ENCODE measurements at places on chromosomes 12 and 14. TPM values are rescaled to one million over a fixed set of nuclear protein-coding genes. Genes with fewer than 3 reads are reported as not detected.

DNA sequence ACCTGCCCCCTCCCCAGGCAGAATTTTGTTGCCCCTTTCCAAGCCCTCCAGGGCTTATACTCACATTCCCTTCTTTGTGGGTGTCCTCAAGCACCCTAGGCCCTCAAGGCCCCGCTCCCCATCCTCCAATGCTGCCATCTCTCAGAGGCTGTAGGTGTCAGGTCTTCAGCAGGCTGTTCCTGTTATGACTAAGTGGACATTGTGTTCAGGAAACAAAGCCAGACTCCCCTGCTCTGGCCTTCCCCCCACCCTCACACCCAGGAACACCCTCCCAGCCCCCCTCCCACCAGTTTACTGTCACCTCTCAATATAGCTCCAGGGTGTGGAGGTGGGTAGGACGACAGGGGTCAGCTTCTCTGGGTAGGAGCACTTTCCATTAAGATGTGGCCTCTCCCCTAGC is 1.4 kb upstream of the MYH6 start:
- no peak for DNase-seq

DNA sequence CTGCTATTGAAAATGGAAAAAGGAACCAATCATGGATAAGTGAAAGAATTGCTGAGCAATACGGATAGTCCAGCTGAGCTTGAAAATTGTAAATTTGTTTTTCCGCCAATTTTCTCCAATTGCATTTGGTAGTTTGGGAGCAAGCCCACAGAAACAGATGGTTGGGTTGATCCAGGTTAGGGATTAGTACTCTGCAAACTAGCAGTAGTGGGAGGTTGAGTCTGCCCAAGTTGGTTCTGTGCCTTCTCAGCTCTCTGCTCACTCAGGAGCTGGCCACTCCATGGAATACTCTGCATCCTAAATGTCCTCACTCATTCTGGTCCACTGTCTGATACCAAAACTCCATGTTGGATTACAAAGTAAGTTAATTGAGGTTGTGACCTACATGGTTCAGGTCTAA is 361.1 kb upstream of the ATP2B1 start:
- DNase-seq: no peak

The APOF gene
- not detected for total RNA-seq

DNA sequence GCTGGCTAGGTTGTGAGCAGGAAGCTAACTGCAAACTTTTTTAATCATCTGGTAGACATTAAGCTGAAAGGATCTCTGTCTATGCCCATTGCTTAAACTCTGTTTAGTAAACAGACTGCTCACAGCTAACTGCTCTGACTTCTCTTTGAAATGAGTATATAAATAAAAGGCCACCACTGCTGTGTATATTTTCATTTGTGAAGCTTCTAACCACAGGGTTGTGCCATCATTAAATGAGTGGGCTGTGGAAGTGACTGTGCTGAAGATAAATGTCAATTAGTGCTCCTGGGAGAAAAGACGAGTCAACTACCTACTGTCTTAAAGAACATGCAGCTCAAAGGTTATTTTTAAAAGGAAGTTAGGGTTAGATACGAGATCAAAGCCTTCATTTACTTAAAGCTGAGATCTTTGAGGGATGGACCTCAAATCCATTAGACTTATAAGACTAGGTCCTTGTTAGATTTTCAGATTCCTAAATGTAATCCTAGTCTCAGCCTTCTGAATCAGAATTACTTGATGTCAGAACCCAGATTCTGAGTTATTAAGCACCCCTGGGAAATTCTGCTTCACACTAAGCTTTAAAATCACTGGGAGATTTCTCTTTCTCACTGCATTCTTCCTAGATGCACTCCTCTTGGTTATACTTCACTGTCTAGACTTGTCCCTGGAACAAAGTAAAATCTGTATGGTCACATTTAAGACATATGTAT is 213.1 kb upstream of the FLRT2 start:
- no peak for DNase-seq

DNA sequence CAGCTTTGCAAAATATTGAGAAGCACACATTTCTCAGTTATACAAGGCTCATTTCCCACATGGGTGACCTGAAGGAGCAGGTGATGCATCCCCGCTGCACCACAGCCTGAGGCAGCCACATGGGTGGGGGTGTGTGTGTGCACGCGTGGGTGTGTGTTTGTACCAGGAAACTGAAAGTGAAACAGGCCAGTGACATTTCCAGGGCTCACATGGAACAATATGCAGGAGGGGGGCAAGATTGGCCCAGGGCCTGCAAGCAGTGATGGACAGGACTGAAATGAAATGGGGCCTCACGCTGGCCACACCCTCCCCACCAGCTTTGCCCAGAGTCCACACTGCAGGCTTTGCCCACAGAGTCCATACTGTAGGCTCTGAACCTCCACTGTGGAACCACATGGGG is 154.2 kb upstream of the PARP11 start:
- no peak for DNase-seq

The TAS2R31 gene
- total RNA-seq: 1.7 TPM

Data from SK-MEL-5 (cell line).